Stimulated activated naive CD4-positive, alpha-beta T cell (primary cell): ENCODE measurements at places on chromosomes 16 and 17.

GRCh38 chr17:65902155-65902554, 289.8 kb downstream of the CEP112 start:
- no peak for DNase-seq

DNA sequence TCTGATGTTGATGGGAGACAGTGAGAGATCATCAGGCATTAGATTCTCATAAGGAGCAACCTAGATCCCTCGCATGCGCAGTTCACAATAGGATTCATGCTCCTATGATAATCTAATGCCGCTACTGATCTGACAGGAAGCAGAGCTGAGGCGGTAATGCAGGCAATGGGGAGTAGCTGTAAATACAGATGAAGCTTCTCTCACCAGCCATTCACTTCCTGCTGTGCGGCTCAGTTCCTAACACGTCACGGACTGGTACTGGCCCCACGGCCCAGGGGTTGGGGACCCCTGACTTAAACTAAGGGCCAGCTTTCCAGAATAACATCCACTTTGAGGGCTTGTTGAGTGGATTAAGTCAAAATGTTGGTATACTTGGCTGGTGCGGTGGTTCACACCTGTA, 2.6 kb upstream of the TMEM219 start:
- DNase-seq, result peak; percentile 13

- no peak for DNase-seq
Observed at GRCh38 chr17:73481676-73482075, 162.6 kb downstream of the SDK2 start.

DNA sequence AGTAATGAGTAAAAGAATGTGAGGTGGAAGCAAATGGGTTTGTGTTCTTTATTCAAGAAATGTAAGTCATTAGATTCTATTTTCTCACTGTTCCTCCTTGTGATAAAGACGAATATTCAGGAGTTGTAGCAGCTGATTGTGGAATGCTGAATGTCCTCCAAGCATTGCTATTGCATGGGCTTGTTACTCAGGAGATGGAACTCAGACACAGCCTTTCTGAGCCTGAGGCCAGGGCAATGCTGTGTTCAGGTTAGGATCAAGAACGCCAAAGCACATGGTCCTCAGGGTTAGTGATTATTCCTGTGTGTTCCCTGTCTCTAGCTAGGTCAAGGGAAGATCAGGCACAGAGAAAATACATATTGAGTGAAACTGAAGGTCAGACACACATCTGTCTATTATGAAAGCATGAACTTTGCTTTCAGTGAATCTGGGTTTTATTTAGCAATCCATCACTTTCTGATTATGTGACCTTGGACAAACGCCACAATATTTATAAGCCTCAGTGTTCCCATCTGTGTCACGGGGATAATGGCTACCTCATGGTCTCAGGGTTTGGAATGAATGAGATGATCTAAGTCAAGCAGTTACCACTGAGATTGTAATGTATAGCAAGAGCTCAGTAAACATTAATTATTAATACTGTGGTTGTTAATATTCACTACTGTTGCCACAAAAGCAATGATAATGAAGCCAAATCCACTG, 426.8 kb upstream of the DYNLRB2 start:
- no peak for DNase-seq

DNA sequence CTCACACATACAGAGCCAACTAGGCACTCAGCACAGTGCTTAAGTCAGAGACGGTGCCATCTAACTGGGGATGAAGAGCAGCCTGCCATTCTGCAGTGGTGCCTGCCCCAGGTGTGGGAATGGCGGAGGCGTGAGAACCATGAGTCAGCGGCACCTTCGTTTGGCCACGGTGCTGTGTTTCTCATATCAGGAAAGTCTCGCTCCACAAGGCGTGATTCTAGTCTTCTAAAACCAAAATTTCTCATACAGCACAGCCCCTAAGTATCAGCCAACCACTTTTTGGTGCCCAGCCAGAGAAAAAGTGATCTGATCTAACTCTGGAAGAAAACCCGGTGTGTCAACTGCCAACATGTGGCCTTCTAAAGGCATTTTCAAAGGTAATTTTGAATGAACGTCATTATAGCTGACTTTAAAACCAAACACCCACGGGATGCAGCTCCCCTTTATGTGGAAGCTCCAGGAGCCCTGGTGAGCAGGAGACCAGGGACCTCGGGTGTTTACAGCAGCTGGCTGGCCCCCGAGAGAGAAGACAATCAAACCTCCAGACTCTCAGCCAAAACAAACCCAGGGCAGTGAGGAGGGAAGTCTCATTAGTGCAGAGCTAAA, 54.6 kb downstream of the ABCC12 start:
- DNase-seq, result no peak

- no peak for DNase-seq
Observed at GRCh38 chr17:48254896-48255295, 147.3 kb downstream of the SNX11 start.

DNA sequence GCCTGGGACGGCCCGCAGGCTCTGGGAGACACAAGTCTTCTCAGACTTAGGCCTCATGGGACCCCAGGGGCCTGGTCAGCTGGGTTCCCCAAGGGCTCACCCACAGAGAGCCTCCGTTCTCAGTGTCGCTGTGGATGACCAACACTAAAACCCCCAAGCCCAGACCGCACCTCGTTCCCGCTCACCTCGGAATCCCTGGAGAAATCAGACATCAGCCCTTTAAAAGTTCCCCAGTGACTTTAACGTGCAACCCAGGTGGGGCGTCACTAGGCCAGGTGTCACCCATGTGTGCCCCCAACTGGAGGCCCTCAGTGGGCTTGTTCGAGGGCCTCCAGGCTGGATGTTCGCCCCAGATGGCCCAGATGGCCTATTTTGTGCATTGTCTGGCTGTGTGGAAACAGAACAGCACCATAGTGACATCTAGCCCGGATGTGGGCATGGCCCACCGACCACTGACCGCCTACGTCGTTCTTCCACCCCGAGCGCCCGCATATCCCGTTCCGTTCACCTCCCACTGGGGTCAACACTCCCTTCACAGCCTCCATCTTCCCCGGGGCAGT, 52.3 kb upstream of the DNAH17 start:
- DNase-seq, result no peak

- no peak for DNase-seq
Observed at GRCh38 chr16:79430191-79430678, 170.3 kb downstream of the MAF start.

- DNase-seq, result no peak
Observed at GRCh38 chr16:66441586-66442375, 14.7 kb downstream of the BEAN1 start.

GRCh38 chr17:47948706-47949196, 7.4 kb downstream of the PNPO start:
- DNase-seq, result no peak

- no peak for DNase-seq
Observed at GRCh38 chr16:20023190-20023589, 50.5 kb downstream of the GPR139 start.

GRCh38 chr17:67833946-67834631, 8.8 kb downstream of the BPTF start:
- DNase-seq, result no peak

DNA sequence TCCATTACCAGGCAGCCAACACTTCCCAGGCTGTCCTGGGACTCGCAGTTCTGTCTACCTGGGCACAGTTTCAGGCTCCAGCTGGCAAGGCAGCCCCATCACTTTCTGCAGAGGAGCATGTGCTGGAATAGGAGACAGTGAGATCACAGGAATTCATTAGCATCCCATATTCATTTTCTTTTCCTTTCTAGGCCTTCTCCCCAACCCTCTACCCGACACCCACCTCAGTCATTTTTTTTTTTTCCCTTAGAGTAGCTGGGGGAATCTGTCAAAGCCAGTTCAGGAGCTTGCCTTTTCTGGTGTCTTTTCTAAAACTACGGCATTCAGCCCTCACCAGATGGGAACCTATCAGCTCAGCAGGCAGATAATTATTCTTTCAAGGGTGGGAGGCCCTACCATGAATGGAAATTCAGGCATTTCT, 42.4 kb upstream of the FBXO47 start:
- no peak for DNase-seq

- DNase-seq, result no peak
Observed at GRCh38 chr16:68197250-68197649, 38.7 kb downstream of the ESRP2 start.

- DNase-seq, result no peak
Observed at GRCh38 chr17:82226809-82227628, 1.8 kb upstream of the SLC16A3 start.

GRCh38 chr17:77948690-77949114, 9.8 kb upstream of the TNRC6C start:
- DNase-seq, result no peak

DNA sequence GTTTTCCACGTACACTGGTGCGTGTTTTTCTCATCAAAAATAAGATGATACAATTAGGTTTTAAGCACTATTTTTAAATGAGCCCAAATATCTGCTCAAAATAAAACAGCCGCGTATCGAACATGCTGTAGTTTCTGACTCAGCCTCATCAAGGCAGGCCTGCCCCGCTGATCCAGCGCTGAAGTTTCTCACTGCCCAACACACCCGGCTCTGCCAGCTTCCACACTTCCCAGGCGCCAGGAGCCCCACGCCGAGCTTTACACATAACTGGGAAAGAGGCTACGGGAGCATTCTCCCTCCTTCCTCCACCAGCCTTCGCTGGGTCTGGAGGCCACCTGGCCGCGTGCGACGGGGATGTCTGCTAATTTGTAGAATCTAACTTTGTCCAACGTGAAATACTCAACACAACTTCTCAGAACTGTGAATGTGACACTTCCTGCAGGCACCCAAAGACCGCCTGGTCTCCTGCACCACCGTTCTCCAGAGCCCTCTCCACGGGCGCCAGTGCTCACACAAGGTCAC, 42.1 kb downstream of the MAP1LC3B start:
- DNase-seq, result no peak

DNA sequence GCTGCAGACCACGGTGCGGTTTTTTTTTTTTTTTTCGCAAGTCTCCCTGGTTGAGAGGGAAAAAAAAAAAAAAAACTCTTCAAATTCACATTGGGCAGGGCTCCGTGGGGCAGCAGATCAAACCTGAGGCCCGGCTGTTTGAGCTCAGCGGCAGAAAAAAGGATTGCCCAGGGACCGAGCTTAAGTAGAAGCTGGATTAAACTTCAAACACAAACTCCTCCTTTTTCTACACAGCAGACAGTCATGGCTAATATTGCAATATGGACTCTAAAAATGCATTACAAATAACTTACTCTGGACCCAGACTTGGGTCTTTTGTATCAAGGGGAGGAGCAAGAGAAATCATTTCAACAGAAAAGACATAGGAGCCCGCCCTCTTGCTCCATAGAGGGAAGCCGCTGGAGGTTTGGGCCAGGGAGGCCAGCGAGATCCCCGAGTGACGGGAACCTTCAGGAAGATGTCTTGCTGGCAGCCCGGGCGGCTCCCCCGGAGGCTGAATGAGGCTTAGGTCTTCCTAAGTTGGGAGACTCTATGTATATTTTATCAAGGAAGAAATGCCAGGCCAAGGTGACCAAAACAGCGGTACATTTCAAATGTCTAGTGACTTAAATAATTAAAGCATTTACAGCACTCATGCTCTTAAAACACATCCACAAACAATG, 167.7 kb downstream of the ZNF423 start:
- DNase-seq, result no peak

DNA sequence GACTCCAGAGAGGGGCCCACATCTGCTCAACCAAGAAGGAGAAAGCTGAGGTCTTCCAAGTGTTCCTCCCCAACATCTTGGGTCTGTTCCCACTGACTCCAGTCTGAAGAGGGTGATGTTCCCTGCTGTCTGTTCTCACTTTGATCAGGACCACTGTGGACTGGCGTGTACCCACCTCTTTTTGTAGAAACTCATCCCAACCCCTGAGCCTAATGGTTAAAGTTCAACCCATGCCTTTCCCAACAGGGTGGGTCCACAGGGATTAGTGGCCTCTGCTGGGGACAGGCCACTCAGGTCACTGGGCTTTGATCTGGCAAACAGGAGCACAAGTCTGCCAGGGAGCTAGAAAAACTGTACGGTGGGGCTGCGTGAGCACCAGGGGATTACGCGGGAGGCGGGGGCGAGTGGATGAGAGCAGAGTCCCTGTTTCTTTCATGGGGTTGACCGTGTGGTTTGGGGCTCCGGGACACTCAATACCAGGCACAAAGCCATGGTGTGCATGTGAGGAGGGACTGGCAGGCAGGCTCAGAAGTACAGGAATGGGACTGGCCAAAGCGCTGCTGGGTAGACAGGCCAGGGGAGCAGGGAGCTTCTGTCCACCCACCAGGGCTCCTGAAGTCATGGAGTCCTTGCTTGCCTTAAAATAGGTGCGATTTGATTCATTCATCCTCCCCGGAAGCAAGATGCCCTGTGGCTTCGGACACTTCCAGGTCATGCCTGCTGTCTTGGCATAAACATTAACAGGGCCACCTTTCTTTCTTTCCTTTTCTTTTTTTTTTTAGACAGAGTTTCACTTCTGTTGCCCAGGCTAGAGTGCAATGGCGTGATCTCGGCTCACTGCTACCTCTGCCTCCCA, at the start of gene CA5A:
TSS of gene CA5A (minus strand) at position 155 of the 856 bp plus-strand sequence. CDS start at position 76, 79 bp downstream.
- DNase-seq, result no peak

DNA sequence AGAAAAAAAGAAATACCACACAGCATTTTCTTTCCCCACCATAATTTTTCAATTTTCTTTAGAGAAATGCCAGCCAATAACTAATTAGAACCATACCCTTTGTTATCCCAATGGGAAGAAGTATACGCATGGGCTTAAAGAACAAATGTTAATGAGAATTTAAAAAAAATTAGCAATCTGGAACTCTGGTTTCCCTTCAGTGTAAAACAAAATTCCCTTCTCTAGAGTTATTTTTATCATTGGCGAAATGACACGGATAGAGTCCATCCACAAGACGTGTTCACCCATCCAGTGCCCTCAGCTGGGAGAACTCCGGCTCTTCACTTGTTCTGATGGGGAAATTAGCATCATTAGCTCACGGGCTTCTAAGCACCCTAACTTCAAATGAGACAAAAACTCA, 3.3 kb downstream of the NXN start:
- DNase-seq, result no peak

DNA sequence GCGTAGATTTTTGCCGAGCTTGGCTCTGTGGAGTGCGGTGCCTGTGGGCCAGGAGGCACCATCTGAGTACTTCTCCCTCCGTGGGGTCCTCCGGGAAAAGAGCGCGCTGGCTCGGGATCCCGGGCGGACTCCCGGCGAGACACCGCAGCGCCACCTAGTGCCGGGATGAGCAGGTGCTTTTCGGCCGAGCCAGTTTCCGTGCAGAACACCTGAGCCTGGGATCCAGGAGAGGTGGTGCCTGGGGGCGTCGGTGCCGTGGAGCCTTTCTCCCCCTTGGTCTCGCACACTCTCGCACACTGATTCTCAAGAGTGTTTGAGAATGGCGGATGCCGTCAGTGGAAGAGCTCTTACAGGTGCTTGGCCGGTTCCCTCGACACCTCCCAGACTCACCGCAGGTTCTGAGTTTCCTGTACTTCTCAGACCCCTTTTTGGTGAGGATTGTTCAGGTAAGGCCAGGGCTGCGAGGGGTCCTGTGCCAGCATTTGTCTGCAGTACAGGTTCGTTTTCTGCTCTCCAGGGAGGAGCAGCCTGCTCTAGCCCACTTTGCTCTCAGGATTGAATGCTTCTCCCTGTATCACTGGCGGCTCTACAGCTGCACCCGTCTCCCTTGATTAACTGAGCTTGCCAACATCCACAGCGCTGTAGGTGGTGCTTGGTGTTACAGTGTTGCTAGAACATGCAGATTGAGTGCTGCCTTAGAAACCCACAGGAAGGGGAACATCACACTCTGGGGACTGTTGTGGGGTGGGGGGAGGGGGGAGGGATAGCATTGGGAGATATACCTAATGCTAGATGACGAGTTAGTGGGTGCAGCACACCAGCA, 23.3 kb downstream of the TBCD start:
- DNase-seq, result peak; percentile 23

- DNase-seq, result no peak
Observed at GRCh38 chr16:50263940-50264929, 2.1 kb upstream of the ADCY7 start.

GRCh38 chr17:14300575-14301278, at the start of gene HS3ST3B1:
Gene HS3ST3B1 (plus strand): TSS chr17:14301081. CDS start chr17:14301519, 438 bp downstream.
- peak; percentile 97 for DNase-seq

GRCh38 chr16:71854369-71854948, 8.7 kb downstream of the ATXN1L start:
- no peak for DNase-seq
